Muscle of back (tissue), 13 donors: ENCODE measurements at places on chromosomes 1 and 21.

DNA sequence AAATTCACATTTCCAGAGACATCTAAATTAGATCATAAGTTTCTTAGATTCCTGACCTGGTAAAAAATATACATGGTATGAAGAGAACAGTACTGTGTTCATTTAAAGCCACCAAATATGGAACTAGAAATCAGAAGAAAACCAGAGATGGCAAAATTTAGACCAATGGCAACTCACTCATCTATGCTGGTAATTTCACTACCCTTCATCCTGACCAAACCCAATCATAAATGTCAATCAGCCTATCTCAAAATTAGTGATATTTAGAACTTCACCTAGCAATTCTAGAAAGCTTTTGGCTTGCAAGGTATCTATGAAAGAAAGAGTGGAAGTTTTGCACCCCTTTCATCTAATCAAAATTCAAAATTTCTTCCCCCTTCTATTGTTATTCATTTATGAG is 107.7 kb downstream of the NIBAN1 start:
- DNase-seq, result no peak

- DNase-seq, result no peak
Observed at GRCh38 chr1:98325646-98326440, 335.7 kb upstream of the SNX7 start.

DNA sequence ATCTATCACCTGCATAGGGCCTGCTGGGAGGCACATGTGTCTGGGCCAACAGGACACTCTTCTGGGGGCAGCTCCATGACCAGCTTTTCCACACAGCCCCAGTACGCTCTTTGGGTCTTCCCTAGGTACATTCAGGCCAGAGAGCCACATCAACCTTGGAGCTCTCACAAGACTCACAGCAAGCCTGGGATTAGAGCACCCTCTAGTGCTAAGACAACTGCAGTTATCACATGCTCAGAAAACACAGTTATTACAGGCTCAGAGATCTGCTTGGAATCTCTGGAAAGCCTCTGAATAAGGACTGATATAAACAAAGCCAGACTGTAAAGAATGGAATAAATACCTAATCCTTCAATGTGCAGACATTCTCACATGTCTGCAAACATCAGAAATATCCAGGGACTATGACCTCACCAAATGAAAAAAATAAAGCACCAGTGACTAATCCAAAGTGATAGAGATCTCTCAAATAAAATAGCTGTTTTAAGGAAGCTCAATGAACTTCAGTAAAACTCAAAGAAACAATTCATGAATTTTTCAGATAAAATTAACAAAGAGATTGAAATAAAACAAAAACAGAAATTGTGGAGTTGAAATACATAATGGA is 563.9 kb upstream of the NR5A2 start:
- DNase-seq, result peak; percentile 29

GRCh38 chr1:184469396-184469795 is 82.6 kb downstream of the C1orf21 start:
- no peak for DNase-seq

DNA sequence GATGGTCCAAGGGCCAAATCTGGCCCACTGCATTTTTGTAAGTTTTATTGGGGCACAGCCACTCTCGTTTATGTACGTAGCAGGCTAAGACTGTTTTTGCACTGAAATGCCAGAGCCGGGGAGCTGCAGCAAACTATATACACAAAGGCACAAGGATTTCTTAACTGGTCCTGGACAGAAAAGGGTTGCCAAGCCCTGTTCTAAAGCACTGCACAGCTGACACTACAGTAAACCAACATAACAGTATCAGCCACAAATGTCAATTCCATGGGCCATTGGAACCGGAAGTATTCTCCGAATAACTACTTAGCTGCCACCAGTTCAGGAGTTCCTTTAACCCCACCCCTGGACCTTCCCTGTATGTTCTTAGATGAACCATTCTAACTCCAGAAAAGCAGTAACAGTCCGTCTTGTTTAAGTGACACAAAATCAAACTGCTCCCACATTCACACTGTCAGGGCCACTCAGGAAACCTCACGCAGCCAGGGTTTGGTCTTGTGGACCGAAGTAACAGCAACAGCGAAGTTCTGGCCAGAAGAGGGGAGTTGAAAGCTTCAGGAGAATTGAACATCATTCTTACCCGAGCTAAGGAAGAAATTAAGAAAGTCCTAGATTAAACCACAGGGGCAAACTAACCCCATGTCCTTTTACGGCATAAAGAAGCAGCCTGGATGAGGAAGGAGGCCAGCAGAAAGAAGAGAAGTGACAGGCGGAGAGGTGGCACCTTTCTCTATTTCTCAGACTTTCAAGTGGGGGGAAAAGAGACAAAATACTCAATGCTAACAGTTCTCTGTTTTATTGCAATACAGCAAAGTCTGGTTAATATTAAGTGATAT is 49.2 kb downstream of the COQ8A start:
- no peak for DNase-seq

DNA sequence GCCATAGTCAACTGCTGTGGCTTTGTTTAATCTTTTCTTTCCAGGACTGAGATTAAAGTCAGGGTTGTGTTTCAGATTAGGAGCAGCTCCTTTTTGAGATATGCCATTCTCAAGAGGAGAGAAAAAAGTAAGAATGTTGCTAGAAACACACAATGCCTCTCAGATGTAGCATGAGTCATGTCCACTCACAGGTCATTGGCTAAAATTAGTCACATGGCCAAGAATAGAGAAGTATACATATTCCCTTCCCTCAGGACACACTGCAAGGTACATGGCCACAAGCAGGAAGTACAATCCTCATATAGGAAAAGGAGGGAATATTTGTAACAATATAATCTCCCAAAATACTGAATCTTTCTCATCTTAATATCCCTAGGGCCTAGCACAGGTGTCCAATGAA is 141.9 kb upstream of the PTBP2 start:
- no peak for DNase-seq

GRCh38 chr1:47837866-47838561 is 159.2 kb downstream of the TRABD2B start:
- DNase-seq, result no peak

GRCh38 chr1:180603223-180603849 is 28.5 kb upstream of the XPR1 start:
- no peak for DNase-seq

GRCh38 chr21:41762753-41763152 is 4.1 kb downstream of the RIPK4 start:
- DNase-seq, result no peak

DNA sequence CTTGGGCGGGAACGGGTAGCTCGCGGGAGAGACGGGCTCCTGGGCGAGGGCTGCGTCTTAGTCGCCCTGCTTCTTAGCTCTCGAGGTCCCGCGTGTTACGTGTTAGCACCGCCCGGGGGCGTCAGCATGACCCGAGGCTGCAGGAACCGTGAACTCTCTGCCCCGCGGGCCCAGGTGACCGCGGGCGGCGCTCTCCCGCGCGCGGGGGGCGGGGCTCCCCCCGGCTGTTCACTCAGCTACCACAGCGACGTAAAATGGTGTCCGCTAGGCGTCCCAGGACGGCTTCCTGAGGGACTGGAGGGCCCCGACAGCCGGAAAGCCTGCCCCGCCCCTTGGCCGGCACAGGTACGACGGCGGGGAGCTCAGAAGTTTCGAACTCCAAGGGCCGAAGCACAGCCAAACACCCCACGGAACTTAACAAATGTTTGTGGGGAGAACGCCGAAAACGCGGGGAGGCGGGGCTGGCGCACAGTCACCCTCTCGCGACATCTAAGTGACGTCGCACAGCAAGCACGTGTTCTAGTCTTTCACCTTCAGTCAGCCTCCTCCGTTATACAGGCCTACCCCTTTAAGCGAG is 780 bp upstream of the RBM15 start:
- DNase-seq, result peak; percentile 93

- DNase-seq, result no peak
Observed at GRCh38 chr1:94329276-94329675, 88.9 kb upstream of the ABCD3 start.

DNA sequence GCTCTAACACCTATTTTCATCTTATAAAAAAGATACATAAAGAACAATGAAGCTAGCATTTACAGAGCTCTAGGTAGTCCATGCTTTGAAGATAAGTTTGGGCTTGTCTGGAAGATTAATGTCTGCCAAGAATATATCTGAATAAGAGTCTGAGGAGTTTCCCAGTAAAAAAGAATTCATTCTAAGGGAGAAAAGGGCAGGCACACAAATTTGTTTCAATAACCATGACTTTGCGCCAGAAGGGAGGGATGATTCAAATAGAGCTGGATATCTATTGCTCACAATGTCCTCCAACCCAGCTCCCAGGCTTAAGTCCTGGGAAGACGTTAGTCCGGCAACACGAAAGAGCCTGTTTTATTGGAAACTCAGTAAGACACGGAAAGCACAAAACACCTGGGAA is 9.7 kb upstream of the TTLL7 start:
- DNase-seq, result no peak

- no peak for DNase-seq
Observed at GRCh38 chr1:47681735-47682134, 243.9 kb downstream of the FOXD2 start.

DNA sequence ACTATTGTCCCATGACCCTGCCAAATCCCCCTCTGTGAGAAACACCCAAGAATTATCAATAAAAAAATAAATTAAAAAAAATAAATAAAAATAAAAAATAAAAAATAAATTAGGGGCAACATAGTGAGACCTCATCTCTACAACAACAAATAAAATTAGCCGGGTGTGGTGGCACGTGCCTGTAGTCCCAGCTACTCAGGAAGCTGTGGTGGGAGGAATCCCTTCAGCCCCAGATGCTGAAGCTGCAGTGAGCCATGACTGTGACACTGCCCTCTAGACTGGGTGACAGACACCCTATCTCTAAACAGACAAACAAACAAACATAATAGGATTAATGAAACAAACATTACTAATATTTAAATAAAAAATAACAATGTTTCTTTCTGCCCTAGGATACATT is 34.3 kb downstream of the MRPL37 start:
- no peak for DNase-seq

- DNase-seq, result peak; percentile 68
Observed at GRCh38 chr1:218851586-218851985, 322.1 kb upstream of the LYPLAL1 start.

DNA sequence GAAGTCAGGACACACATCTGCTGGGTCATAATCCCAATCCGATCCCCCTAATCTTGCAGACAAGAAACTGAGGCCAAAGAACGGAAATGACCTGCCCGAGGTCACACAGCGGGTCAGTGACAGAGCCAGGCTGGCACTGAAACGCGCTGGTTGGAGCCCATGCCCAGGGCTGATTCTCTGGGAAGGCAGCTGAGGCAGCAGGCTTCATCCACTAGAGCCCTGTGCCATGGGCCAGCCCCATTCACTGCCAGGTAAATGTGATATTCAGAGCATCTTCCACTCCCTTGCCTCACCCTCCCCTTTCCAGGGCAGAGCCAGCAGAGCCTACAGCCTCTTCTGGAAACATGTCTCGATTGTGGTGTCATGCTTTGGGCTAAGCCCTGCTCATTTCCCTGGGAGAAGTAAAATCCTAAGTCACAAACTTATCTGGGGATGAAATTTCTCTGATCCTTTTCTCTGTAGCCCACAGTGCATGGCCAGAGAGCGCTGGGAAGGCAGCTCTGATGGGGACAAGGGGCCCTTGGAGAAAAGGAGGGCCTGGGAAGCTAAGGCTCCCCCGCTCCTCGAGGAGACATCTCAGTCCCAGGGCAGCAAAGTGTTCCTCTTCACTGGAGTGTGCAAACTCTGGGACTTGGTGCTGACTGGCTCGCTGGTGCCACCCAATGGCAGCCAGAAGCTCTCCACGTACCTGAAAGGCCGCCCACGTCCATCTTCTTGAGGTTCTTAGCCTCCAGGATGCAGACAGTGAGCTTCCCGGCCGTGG is 110.4 kb downstream of the SYT2 start:
- DNase-seq, result no peak

GRCh38 chr21:26837539-26837938 is 7.7 kb downstream of the ADAMTS1 start:
- no peak for DNase-seq

DNA sequence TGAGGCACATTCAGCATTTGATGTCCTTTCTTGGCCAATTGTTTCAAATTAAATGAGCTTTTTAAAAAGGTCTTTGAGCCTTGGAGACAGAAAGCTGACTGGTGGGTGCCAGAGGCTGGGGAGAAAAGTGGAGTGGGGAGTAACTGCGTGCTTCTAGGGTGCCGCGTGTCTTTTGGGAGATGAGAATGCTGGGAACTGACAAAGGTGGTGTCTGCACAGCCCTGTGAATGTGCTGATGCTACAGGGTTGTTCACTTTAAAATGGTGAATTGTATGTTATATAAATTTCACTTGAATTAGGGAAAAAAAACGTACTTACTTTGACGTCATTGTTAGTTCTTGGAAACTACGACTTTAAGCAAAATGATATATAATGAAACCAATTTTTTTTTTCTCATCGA is 8.1 kb upstream of the TFF1 start:
- DNase-seq, result no peak

DNA sequence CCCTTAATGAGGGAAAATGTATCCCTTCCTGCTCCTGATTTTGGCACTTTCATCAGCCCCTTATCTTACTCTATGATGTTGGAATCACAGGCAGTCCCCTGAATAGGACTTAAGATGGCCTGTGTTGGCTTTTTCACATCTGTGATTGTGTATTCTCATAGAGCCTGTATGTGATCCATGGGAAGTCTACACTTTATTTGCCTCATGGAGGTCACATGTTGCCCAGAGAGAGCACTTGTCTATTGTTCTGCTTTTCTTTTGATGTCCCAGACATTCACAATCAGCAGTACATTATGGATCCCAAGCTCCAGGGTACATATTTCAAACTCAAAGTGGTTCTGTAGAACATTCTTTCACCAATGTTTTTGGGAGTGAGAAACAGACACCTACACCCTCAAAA is 885.2 kb upstream of the ADGRL2 start:
- DNase-seq, result no peak

DNA sequence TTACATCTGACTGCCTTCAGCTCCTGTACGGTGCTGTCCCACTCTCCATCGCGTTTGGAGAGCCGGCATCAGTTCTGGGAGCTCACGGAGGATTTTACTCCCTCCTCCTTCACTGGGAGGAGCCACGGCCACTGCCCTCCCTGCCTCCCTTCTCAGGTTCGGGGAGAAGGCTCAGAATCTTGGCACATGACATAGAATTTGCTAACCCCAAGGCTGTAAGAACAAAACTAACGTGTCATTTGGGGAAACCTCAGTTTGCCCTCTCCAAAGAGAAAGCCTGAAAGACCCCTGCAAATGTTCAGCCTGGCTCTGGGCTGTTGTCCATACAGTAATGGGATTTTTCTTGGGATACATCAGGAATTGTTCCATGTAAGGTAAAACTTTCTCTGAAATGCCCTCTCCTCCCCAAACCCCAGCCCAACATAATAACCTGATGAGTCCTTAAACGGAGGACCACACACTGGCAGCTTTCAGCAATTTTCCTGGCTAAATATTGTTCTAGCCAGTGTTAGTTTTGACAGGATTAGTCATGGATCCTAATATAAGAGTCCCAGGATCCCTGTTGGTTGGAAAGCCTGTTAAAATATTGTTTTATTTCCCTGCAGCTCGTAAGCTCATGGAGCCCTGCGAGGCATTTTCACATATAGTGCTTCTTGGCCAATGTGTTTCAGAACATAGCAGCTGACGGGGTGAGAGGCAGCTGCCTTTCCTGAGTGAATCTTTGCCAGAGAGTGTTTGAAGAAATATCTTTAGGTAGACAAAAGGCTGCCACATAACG is 98.8 kb downstream of the RHOU start:
- no peak for DNase-seq
